ENCODE measurements at places on chromosomes 4 and X. TPM values are rescaled to one million over a fixed set of nuclear protein-coding genes. Genes with fewer than 3 reads are reported as not detected.

The RAB39B gene
- 0.60 TPM for polyA plus RNA-seq

The PABPC1L2B gene
- polyA plus RNA-seq = not detected

The PAPSS1 gene
- polyA plus RNA-seq = 113 TPM

The TCEAL3 gene
- 22.2 TPM for polyA plus RNA-seq

The CNKSR2 gene
- polyA plus RNA-seq = 0.65 TPM

The TBC1D8B gene
- 5.4 TPM for polyA plus RNA-seq
